ENCODE measurements at places on chromosomes 12 and 14.

DNA sequence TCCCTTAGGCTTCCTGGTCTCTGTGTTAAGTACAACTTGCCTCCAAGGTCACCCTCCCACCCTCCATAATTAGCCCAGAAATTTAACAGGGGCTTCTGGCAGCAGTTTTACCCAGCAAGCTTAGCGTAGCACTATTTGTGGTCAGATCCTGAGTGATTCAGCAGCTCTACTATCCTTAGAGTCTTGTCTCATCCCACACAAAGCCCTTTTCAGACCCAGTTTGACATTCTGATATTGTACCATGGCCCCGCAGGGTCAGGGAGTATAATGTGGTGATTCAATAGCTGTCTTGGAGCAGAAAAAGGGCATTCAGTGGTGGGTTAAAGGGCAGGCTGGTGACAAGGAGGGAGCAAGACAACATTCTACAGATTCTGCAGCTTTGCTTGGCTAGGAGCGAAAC is 153.8 kb upstream of the DDHD1 start:
- DNase-seq: no peak

DNA sequence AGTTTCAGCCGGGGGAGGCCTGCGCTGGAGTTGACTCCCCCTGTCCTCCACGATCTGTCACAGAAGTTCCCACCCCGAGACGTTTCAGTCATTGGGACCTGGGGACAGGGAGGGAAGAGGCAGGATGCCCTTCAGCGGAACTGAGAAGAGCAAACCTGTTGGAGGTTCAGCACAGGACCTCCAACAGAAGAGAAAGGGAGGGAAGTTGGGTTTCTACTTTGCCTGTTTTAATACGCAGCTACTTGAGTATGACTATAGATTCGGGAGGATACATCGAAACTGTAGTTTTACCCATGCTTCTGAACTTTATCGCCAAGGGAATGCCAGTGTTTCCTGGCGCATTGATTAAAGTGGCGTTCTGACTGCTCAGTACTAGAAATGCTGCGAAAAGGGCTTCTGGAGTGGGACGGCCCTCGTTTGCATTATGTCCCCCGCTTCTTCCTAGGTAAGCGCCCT is 2.3 kb upstream of the DUSP6 start:
- DNase-seq: no peak

DNA sequence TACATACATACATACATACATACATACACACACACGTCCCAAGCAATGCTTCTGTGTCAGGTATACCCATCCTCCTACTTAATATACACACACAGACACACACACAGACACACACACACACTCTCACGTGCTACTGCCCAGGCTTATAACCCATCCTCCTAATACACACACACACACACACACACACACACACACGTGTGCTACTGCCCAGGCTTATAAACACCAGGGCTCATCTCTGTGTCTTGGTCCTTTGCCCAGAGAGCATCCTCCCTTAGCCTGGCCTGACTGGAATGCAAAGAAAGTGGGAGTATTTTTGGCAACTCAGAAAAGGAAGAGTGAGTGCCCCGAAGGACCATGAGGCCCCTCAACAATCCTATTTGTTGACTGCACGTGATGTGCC is 129.0 kb downstream of the RBM19 start:
- DNase-seq: peak; percentile 33

DNA sequence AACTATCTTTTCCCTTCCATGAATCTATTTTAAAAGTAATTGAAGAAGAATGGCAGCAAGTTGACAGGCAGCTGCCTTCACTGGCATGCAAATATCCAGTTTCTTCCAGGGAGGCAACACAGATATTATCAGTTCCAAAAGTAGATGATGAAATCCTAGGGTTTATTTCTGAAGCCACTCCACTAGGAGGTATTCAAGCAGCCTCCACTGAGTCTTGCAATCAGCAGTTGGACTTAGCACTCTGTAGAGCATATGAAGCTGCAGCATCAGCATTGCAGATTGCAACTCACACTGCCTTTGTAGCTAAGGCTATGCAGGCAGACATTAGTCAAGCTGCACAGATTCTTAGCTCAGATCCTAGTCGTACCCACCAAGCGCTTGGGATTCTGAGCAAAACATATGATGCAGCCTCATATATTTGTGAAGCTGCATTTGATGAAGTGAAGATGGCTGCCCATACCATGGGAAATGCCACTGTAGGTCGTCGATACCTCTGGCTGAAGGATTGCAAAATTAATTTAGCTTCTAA is 18.4 kb downstream of the TMPO start:
- DNase-seq: peak; percentile 60

DNA sequence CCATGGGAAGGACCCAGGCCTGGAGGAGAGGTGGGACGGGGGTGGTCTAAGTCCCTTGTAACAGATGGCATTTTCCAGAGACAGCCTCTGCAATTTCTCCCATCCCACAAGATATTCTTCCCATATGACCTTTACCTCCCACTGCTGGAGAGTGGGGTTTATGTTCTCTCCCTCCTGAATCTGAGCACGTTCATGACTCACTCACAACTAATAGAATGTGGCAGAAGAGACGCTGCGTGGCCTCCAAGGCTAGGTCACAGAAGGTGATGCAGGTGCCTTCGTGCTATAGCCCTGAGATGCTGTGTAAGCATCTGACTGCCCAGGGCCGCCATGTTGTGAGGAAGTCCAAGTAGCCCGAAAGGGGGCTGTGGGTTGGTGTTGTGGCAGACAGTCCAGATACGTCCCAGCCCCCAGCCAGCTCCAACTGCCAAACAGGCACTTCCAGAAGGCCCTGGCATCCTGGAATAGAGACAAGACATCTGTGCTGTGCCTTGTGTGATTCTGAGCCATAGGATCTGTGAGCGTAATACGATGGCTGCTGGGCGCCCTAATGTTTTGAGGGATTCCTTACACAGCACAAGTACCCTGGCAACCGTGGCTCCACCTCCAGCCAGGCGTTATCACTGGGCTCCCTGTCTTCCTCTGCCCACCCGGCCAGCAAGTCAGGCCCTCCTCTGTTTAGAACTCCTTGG is 56.1 kb upstream of the NCOR2 start:
- DNase-seq: no peak

DNA sequence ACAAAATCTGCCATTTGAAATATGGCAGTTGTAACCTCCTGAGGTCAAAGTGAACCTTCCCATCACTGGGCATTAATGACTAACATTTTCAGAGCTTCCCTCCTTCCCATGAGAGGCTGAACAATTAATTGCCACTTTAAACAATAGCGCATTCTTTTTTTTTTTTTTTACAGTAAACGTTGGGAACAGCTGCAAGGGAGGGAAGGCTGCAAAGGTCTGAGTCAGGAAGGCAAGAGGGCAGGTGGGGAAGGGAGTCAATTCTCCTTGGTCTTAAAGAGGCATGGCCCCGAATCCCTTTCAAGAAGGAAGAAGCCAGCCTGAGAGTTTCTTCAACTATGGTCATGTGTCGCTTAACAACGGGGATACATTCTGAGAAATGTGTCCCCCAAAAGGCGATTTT is 41.0 kb upstream of the PLEKHG3 start:
- no peak for DNase-seq

DNA sequence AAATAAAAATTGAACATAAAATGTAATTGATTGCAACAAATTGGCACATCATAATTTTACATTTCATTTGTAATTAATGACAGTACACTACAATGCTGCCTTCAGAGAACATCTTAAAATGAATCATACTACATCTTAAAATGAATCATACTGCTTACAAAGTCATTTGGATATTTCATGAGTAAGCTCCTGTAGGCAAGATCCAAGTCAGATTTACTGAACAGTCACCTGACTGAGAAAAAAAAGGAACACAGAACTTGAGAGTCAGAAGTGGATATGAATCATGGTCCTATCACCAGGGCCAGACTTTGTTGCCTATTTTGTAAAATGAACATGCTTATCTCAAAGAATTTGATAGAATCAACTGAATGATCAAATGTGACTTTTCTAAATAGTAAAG is 32.7 kb upstream of the FBLN5 start:
- peak; percentile 74 for DNase-seq

DNA sequence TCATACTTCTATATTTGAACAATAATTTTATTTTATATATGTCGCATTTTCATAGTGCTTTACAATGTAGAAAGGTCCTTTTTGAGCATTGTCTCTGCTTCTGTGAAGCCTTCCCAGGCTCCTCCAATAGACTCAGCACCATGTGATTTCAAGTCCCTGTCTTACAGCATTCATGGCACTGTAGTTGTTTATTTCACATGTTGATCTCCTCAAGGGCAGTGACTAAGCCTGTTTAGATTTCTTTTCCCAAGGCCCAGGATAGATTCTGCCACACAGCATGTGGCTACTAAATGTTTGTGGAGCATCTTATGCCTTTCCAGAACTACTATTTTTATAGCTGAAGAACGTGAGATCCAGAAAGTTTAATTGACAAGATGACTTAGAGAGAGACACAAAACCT is 391.7 kb downstream of the TMEM117 start:
- DNase-seq: peak; percentile 47

- no peak for DNase-seq
These were observed 138.9 kb upstream of the CCND2 start for GRCh38 chr12:4134448-4135263.

GRCh38 chr12:44286336-44286735 is 450.5 kb downstream of the TMEM117 start:
- no peak for DNase-seq

- DNase-seq: no peak
These were observed 187.7 kb upstream of the LHX5 start for GRCh38 chr12:113659416-113659815.

- DNase-seq: no peak
These were observed 69.5 kb downstream of the ACSS3 start for GRCh38 chr12:81147292-81147919.

DNA sequence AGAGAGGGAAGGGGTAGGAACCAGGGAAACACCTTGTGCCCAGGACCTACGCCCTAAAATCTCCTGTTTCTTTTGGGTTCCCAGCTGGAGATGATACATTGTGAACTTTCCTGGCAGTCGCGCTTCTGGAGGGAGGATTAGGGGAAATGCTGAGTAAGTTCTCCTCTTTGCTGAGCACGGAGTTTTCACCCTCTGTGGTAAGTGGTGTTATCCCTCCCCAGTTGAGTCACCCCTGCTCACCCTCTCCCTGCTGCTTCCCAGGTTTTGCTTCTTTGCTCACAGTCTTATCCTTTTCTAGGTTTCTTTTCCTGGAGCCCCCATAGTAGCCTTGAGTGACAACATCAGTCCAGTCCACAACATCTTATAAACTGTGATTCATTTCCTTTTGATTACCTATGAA is 789.1 kb downstream of the TMEM121 start:
- DNase-seq: no peak

DNA sequence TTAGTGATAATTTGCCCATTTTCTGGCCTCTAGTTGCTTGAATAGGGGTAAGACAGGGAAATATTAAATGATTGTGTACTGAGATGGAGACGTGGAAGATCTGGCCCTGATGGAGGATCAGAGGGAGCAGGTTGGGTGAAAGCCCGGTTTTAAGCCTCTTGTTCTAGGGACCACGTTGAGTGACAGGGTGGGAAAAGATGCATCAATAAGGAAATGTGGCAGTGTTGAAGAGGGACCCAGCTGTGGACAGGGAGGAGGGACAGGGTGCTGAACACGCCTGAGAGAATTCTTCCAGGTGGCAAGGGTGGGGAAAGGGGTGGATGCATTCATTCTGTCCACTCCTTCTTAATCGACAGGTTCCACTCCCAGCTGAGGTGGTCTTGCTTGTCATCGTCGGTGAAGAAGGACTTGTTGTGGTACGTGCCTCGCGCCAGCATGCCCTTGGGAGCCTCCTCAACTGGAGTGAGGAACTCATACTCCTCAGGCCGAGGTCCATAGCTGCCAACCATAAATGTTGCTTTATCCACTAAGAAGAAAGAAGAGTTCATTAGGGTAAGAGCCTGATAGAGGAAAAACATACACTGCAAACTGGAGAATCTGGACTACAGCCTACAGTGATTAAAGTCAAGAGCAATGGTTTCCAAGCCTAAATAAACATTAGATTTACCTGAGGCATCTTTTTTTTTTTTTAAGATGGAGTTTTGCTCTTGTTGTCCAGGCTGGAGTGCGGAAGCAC is 4.0 kb upstream of the ERP27 start:
- DNase-seq: no peak

- DNase-seq: no peak
These were observed 127.2 kb downstream of the OTOGL start for GRCh38 chr12:80226576-80226975.

DNA sequence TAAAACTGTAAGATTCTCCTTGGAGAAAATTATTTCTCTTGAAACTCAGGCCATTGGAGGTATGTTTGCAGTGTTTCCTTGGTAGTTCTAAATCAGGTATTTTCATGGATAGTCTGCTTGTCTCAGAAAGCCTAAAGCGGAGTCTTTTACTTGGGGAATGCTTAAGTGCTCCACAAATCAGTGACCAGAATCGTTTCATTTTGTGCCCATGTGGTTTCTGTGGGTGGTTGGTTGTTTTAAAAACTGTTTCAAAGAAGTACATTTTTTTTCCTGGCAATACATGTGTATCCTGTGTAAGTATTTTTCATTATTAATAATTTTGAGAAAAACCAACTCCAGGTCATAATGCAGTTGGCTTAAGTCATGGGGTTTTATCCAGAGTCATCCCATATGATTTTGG is 33.6 kb downstream of the CCDC91 start:
- no peak for DNase-seq

DNA sequence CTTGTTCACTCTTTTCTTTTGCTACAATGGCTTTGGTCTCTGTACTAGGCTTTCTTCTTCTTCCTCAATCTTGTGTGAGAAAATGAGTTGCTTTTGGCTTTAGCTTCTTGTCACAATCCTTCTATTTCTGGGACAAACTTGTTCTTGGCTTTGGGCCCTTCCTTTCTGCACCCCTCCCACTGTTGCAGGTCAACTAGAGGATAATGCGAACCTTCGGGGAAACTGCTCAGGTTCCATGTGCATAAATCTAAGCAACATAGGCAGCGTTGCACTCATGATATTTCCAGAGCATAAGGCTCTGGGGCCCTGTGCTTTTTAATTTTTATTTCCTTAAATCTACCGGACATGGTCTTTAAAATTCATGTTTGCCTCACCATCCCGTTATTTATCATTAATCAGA is 89.8 kb upstream of the LRIG3 start:
- DNase-seq: no peak

DNA sequence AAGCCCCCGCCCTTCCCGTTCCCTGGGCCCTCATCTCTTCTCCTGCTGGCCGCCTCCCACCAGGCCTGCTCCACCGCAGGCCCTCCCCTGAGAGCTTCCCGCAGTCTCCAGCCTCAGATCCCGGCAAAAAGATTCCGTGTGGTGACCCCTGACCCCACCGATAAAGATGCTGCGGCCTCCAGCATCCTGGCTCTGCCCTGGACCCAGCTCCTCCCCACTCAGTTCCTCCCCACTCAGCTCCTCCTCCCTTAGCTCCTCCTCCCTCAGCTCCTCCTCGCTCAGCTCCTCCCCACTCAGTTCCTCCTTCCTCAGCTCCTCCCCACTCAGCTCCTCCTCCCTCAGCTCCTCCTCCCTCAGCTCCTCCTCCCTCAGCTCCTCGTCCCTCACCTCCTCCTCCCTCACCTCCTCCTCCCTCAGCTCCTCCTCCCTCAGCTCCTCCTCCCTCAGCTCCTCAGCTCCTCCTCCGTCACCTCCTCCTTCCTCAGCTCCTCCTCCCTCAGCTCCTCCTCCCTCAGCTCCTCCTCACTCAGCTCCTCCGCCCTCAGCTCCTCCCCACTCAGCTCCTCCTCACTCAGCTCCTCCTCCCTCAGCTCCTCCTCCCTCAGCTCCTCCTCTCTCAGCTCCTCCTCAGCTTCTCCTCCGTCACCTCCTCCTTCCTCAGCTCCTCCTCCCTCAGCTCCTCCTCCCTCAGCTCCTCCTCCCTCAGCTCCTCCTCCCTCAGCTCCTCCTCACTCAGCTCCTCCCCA is 17.0 kb downstream of the NOC4L start:
- peak; percentile 65 for DNase-seq

- peak; percentile 80 for DNase-seq
These were observed 58.1 kb upstream of the PCED1B start for GRCh38 chr12:47021298-47021697.

GRCh38 chr12:45915405-45915804 is 75.0 kb downstream of the SCAF11 start:
- no peak for DNase-seq
